SIG-M5 (cell line): ENCODE measurements at places on chromosomes 1 and 21.

DNA sequence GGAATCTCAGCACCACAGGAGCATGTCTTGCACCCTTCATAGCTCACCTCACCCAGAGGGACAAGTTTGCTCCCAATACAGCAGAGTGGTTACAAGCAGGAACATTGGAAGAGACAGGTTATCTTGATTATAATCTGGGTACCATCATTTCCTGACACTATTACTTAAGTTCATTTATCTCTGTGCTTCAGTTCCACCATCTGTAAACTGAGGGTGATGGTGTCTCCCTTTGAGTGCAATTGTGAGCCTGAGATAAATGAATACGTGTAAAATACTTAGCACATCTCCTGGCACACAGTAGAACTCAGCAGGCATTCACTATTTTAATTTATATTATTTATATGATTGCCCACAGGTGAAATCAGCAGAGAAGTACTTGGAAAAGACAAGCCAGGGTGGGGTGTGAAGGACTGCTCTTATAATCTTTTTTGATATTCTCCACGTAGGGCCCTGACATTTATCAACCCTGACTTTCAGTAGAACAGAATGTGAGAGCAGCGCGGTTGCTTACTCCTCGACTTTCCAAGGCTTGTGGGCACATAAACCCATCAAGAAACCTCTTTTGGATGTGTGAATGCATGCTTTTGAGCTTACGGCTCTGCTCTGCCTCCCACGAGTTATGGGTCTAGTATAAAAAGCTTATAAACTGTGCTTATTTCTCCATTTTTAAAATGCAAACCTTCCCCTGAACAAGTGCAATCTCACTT, 34.9 kb downstream of the DUSP10 start:
- DNase-seq = no peak

DNA sequence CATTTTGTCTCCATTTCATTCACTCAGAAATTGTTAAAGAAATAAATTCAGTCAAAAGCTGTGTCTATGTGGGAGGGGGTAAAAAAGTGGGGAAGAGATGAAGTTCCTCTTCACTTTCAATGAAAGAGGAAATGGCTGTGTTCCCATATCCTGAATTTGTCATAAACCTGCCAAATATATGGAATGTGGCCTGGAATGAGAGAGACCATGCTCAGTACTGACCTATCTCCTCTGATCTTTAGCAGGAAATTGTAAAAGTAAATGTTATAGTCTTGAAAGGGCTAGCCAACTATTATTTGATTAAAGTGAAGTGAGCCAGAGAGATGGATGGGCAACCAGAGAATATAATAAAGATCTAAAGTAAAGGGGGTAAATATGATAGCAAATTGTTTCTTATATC, 130.3 kb upstream of the C21orf91 start:
- DNase-seq = no peak

GRCh38 chr1:159291424-159291823, 10.7 kb upstream of the FCER1A start:
- no peak for DNase-seq

DNA sequence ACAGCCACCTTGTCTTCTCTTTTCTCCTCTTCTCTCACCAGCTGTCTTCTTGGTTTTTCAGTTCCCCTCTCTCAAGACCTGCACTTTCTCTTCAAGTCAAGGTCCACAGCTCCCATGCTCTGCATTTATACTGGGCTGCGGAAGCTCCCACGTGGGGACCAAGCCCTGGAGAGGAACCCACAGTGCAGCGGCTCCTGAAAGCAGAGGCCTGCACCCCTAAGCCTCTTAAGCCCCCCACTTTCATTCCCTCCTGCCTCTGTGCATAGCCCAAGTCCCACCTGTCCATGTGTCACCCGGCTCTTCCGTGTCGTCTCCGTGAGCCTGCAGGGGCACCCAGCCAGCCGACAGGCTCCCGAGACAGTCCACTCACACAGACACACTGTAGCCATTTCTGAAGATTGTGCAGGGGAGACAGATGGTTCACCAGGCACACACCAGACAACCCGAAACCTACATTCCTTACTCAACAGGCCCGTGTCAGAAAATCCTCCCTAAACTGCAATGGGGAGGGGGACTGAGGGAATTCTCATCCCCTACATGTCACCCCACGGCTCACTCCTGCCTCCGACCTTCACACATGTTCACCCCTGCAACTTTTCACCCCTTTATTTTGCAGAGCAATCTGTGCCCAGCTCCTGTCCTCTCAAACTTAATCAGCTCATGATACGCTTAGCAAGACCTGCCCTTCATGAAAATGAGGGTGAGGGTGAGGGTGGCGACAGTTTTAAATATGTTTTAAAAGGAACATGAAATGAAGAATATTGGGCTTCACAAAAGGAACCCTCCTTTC, 6.3 kb downstream of the MX2 start:
- DNase-seq = no peak

- no peak for DNase-seq
Measured at GRCh38 chr1:9161963-9162362, 33.1 kb upstream of the GPR157 start.

GRCh38 chr1:162316187-162316586, 60.5 kb downstream of the SPATA46 start:
- no peak for DNase-seq

DNA sequence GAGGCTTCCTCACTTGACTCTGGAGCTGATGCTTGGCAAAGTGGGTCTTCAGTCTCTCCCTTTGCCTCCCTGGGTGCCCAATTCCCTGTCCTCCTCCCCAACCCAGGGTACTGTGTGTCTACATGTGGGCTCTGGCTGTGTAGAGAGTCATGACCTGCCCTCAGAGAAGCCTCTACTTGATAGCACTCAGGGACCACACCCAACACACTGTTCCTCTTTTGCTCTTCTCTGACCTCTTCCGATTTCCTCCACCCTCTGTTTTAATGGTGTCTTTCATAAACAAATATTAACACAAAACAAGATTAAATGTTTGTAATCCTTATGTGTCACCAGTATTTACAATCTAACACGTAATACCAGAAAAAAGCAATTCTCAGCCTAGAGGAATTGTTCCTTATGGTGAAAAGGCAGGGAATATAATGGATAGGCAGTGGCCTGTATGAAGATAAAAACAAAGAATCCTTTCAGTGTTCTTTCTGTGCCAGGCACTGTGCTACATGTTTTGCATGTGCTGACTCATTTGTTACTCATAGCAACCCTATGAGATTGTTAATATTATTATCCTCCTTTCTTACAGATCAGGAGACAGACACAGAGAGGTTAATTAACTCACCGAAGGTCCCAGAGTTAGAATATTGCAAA, 58.2 kb downstream of the HSD3B1 start:
- DNase-seq = no peak

GRCh38 chr1:111513410-111514020, 10.1 kb upstream of the ADORA3 start:
- no peak for DNase-seq

DNA sequence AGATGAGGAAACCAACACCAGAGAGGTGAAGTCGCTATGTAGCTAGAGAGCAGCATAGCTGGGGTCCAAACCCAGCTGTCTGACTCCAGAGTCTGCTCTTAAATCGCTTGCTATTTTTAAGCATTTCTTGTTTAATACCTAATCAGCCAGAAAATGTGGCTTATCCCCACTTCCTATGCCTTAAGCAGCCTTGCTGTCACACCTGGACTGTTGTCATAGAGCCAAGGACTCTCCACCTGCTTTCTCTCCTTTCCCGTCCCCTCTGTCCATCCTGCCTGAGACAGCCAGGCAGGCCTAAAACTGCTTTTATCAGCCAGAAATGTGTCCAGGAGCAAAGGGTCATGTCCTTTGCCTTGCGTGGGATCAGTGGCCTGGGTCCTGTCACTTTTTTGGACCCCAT, 28.3 kb upstream of the EPHA8 start:
- no peak for DNase-seq

- DNase-seq = no peak
Measured at GRCh38 chr1:175314300-175314699, 121.7 kb upstream of the KIAA0040 start.

DNA sequence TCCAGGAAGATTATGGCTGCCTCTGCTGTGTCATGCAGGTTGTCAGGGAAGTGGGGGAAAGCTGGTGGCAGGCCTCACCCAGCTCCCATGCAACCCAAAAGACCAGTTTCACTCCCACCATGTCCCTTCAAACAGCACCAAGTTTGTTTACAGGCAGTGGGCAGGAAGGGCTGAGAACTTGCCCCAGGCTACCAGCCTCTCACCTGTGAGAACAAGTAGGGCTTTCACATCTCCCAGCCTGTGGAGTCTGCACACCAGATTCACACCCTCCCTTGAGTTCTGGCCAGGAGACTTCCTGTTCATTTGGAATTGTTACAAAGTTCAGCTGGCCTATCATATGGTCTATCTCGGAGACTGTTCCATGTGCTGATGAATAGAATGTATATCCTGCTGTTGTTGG, 27.8 kb downstream of the RPAP2 start:
- DNase-seq = no peak

DNA sequence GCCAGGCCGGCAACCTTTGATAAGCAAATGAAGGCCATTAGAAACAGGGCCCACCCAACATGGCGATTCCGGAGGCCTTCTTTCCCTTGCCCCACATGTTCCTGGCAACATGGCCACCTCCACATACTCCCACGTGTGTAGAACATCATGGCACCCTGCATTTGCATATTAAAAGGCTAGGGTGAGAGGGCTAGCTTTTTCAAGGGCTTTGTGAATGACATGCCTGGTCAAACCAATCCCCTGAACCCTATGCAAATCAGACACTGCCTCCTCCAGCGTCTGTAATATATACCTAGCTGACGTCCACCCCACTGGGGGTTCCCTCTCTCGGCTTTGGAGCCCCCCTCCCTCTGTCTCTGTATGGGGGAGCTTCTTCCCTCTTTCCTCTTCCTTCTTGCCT, 1.6 kb downstream of the ADCY10 start:
- DNase-seq = no peak

DNA sequence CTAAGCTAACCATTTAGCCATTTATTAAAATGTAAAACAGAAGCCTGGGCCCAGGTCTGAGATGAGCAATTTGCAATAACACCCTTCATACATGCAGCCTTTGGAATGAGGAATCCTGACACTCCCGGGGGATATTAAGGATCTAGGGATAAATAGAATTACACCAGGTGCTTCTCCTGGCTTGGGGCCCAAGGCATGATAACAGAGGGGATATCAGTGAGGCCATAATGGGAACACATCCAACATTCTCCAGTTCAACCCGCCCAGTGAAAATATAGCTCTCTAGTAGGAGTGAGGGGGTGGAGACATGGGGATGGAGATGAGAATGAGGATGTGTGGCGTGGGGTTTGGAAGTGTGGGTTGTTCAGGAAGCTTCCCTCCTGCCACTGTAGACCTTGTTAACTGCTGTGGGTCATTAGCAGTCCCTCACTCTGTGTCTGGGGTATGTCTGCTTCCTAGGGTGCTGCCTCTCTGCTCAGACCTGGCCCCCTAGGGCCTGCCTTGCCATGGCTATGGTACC, 57.9 kb upstream of the KANK4 start:
- no peak for DNase-seq

DNA sequence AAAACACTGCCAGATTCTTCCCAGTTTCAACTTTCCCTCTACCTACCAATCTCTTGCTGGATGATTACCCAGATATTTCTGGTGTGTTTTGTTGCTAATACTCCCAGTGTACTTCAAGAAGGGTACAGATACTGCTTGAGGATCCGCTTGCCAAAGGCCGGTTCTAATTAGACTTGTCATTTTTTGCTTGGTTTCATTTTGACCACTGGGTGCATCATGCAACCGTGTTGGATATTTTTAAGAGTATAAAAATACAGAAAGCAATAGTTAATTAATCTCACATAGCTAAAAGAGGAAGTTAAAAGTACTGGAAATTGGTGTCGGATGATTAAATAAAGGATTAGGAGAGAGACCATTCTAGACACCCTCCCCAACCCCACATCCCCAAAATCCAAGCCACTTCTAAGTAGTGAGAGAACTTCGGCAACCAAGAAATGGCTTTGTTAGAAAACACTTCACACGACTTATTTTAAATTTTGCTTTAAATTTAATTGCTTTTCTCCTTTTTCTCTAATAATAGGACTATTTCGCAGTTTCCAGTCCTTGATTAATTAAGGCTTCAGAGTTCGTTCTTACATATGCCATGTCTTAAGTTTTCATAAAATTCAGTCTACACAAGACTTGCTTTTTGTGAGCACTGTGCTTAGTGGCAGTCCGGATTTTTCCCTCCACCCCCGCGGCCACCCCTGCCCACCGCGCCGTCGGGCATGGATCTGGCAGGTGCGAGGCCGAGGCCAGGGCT, 2.5 kb upstream of the CDKN2C start:
- DNase-seq = no peak
